Stimulated activated CD4-positive, alpha-beta T cell treated with anti-CD3 and anti-CD28 coated beads, Interleukin-1b, Interleukin-23, amount 100 ng/mL, for 1 hour (primary cell): ENCODE measurements at places on chromosomes 2 and 18.

- no peak for DNase-seq
These were observed 13.5 kb upstream of the UBXN4 start for GRCh38 chr2:135728064-135728743.

DNA sequence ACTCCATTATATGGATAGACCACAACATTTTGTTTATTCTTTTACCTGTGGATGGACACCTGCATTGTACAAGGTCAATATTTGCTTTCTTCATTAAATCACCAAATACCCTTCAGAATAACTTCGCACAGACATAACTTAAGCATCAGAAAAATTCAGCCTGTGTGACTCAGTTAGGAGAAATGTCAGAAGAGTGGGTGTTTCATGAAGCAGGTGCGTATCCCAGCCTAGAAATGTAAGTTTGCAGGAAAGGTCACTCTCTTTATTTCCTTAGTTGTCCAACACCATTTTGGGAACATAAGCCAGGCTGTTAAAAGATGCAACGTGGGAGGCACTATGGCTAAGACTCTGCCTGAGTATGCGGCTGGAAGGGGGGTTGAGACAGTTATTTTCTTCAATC lies 48.6 kb upstream of the FHL2 start:
- DNase-seq = no peak

DNA sequence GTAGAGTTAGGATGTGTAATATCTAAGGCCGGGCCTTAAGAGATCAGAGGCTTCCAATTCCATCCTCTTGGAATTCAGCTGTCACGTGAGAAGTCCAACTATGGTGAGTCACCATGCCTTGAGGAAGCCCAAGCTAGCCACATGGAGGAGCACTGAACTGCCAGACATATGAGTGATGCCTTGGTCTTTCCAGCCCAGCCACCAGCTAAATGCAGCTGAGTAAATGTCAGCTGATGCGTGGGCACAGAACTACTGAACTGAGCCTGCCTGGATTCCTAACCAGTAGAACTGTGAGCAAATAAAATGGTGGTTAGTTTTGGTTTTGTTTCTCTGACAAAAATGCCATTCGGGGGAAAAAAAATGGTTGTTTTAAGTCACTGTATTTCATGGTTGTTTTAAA lies 153.7 kb upstream of the SERTAD2 start:
- DNase-seq = no peak

GRCh38 chr2:53960476-53960875 lies 10.3 kb downstream of the PSME4 start:
- no peak for DNase-seq

- DNase-seq = no peak
These were observed 7.4 kb downstream of the IL36A start for GRCh38 chr2:113012436-113013335.

- no peak for DNase-seq
These were observed 583 bp downstream of the NEMP2 start for GRCh38 chr2:190533968-190534309.

- DNase-seq = no peak
These were observed 20.1 kb upstream of the YES1 start for GRCh38 chr18:832085-832681.

DNA sequence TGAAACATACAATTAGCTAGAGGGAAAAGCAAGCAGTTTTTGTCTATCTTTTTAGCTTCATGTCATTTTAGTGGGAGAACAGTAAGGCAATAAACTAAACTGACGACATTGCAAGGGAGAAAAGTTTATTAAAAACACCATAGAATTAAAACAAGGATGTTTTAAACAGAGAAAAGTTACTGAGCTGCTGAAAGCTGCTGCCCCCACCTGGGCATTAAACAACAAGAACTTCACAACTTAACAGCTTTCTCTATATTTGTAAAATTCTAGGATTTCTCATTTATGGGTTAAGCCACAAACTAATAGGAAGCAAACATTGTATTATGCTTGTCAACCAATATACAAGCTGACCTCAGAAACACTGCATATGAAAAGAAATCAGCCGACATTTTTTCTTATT lies 289.2 kb downstream of the ERBB4 start:
- no peak for DNase-seq
